T-cell (primary cell): ENCODE measurements at places on chromosomes 6 and 20.
A peak's percentile ranks its signal among the peaks of the same experiment; 100 is the strongest.

GRCh38 chr20:61254881-61255626 is 3.0 kb downstream of the CDH4 start:
- no peak for DNase-seq

DNA sequence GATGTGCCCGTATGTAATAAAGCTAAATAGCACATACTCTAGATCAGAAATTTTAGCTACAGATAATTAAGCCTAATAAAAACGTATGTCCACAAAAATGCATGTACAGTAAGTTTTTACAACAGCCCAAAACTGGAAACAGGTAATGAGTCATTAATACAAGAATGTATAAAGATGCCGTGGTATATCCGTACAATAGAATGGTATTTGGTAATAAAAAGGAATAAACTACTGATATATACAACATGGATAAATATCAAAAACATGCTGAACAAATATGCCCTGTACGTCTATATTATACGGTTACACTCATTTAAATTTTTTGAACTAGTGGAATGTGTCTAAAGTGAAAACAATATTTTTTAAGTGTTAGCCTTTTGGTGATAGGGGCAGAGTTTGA is 128.2 kb upstream of the ADGRB3 start:
- DNase-seq: no peak

GRCh38 chr6:169639653-169640278 is 62.1 kb downstream of the WDR27 start:
- DNase-seq: no peak

DNA sequence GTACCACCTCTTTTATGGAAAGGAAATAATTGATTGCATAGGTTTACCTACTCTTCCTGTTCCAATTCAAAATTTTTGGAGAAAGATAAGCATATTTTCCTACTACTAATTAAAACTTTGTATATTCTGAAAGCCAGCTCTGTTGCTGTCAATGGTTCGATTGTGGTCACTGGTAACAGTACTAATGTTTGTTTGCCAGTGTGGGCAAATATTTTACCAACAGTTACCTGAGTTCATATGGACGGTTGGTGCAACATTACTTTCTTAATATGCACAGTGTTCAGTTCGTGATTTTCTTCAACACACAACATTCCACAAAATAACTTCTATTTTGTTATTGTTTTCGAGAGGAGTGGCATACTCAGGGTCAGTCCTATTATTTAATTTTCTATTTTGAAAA is 17.1 kb upstream of the CTAGE9 start:
- no peak for DNase-seq

GRCh38 chr20:21554985-21555384 is 41.1 kb upstream of the NKX2-2 start:
- DNase-seq: no peak

GRCh38 chr6:40439026-40439800 is 148.0 kb downstream of the LRFN2 start:
- no peak for DNase-seq

- DNase-seq: no peak
Measured at GRCh38 chr6:2782356-2782708, 17.1 kb downstream of the WRNIP1 start.

DNA sequence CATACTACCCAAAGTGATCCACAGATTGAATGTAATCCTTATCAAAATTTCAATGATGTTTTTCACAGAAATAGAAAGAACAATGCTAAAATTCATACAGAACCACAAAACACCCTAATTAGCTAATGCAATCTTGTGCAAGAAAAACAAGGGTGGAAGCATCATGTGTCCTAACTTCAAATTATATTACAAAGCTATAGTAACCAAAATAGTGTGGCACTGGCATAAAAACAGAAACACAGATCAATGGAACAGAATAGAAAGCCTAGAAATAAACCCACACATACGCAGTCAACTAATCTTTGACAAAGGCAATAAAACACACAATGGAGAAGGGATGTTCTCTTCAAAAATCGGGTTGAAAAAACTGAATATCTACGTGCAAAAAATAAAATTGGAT is 131.1 kb downstream of the TASP1 start:
- no peak for DNase-seq

DNA sequence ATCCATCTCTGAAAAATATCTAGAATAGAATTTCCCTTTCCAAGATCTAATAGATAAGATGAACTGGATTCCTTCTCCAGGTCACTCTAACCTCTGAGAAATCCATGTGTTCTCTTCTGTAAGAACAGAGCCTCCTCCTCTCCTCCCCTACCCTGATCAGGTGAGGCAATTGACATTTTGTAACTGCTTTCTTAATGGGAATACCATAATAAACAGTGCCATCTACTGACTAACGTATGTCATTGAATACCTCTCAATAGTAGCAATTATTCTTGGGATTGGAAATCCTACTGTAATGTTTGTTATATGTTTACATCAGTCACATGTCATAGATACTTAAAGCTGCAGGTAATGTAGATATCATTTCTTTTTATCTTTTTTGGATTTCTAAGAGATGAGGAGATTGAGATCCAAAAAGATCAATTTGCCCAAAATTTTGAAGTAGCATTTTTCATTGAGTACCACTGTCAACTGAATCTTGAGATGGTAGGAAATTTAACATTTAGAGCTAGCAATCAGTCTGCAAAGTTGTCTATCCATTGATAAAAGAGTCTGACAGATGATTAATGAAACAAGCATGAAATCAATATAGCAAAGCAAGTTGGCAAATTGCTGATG is 365.8 kb upstream of the HSF2 start:
- DNase-seq: no peak

GRCh38 chr6:90078513-90079289 is 184.4 kb downstream of the GJA10 start:
- DNase-seq: no peak

DNA sequence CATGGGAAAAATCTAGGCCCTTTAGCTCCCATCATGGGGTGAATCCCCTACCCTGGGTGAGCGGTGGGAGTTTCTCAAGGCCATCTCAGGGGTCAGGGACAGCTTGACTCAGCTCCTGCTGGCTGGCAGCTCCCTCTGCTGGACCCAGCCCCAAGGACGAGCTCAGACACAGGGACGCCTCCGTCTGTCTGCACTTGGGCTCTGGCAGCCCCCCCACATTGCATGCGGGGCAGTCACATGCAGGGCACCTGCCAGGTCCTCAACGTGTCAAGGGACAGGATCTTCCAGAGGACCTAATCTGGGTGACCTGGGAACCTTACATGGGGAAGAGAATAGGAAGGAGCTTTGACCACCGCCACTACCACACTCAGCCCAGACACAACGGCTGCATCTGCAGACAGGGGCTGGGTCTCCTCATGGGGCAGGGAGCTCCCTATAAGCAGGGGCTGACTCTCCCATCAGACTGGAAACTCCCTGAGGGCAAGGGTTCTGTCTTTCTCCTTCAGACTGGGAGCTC is 173.4 kb downstream of the MRPL14 start:
- DNase-seq: no peak

DNA sequence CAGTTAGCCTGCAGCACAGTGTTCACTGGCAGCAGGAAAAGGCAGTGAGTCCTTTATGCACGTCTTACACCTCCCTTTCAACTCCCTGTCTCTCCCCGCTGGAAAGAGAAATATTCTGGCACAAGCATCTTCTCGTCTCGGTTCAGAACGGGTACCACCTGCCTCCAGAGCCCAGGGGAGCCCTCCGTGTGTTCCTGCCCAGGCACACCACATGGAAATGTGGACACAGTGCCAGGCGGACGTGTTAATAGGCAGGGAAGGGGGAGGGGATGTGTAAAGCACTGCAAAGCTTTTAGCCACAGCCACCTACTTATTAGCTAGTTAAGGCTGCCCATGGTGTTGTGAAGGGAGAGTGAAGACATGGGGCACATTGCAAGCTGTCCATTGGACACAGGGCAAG is 219.7 kb downstream of the FARS2 start:
- DNase-seq: no peak

DNA sequence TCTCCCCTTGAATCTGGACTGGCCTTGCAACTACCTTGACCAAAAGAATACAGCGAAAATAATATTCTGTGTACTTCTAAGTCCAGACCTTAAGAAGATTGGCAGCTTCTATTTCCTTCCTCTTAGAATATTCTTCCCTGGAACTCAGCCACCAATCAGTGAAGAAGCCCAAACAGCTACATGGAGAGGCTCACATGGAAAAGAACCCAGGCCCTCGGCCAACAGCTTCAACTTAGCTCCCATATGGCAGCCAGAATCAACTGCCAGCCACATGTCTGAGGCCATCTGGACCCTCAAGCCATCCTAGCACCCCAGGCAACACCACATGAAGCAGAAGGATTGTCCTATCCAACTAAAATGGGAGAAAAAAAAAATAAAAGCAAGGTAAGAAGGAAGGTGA is 178.8 kb downstream of the IBTK start:
- no peak for DNase-seq

- DNase-seq: no peak
Measured at GRCh38 chr20:53664121-53664520, 70.5 kb upstream of the ZNF217 start.

GRCh38 chr20:54648421-54649142 is 173.2 kb downstream of the DOK5 start:
- no peak for DNase-seq

GRCh38 chr6:75402296-75402695 is 91.3 kb downstream of the FILIP1 start:
- no peak for DNase-seq

GRCh38 chr6:107418118-107418517 is 41.2 kb downstream of the PDSS2 start:
- DNase-seq: no peak

GRCh38 chr20:32123088-32123487 is 13.6 kb downstream of the TM9SF4 start:
- no peak for DNase-seq

- DNase-seq: peak; percentile 36
Measured at GRCh38 chr6:119742188-119742803, 392.7 kb upstream of the MAN1A1 start.

DNA sequence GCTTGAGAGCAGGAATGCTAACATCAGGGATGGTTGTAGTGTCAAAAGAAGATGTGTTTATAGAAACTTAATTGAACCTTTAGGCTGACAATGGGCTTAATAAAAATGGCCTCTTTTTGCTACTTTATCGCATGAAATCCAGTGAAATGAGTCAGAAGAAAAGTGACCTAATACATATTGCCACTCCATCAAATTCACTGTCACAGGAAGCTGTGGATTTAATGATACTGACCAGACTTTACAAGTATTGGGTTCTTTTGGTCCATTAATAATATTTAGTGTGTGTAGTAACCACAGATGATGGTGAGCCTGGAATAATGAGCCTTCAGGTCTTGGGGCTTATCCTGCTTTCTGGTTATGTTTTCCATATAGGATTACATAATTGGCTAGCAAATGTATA is 231.8 kb upstream of the GMDS start:
- DNase-seq: no peak

DNA sequence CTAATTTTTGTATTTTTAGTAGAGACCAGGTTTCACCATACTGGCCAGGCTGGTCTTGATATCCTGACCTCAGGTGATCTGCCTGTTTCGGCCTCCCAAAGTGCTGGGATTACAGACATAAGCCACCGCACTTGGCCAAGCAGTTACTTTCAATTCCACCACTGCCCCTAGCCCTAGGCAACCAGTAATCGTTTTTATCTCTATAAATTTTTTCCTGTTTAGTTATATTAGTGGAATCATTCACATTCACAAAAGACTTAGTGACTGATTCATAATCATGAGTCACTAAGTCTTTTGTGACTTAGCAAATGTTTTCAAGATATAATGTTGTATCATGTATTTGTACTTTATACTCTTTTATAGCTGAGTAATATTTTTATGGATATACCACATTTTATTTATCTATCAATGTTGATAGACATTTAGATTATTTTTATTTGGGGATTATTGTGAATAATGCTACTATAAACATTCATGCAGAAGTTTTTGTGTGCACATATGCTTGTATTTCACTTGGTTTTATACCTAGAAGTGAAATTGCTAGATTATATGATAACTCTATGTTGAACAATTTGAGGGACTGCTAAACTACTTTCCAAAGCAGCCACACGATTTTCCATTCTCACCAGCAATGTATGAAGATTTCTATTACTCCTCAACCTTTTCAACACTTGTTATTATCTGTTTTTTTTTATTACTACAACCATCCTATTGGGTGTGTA is 421.4 kb upstream of the ID4 start:
- no peak for DNase-seq

DNA sequence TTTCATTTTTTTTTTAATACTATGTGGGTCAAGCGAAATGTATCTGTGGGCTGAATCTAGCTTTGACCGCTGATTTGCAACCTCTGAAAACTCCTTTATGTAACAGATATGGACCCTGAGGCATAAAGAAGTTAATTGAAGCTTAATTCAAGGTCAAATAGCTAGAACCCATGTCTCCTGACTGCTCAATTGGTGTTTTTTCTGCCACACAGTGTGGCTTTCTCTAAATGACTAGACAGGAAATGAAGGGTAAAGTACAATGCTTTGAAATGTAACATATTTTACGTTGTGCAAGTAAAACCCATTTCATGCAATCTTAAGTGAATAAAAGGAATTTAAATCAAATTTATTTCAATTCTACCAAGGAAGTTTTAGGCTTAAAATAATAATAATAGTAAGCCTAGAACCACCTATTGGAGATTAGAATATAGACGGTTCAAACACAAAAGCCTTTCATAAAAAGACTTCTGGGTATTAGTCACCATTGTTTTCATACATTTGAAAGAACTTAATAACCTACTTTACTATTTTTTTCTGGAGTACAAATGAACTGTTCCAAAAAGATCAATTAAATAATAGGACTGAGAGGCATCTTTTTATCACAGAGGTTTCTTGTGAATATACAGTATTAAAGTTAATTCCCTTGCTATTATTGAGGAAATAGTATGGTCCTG is 279.8 kb downstream of the EPHA7 start:
- DNase-seq: no peak

DNA sequence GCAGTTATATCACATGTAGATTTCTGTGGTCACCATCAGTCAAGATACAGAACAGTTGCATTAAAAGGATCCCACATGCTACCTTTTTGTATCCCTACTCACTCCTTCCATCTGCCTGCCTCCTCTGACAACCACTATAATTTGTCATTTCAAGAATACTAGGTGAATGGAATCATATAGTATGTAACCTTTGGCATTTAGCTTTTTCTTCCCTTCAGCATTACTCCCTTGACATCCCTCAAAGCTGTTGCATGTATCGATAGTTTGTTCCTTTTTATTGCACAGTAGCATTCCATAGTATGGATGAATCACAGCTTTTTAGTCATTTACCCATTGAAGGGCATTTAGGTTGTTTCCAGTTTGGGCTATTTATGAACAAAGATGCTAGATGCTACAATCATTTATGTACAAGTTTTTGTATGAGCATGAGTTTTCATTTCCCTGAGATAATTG is 26.1 kb downstream of the NCOA7 start:
- no peak for DNase-seq

DNA sequence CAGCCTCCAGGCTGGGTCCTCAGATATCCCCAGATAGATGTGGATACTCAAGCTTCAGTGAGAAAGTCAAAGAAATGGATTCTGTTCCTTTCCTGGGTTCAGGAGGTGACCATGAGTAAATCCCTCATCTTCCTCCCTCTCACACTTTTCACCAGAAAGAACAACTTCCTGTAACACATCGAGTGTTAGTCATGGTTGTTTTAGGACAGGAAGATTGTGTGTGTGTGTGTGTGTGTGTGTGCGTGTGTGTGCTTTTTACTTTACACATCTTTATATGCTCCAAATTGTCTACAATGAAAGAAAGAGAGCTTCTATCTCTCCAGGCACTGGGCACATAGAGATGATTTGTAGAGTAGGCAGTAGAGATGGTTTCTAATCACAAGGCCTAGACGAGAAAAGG is 139.9 kb downstream of the TBXT start:
- DNase-seq: no peak
